ENCODE measurements at places on chromosomes 2 and 18.
A peak's percentile ranks its signal among the peaks of the same experiment; 100 is the strongest.

DNA sequence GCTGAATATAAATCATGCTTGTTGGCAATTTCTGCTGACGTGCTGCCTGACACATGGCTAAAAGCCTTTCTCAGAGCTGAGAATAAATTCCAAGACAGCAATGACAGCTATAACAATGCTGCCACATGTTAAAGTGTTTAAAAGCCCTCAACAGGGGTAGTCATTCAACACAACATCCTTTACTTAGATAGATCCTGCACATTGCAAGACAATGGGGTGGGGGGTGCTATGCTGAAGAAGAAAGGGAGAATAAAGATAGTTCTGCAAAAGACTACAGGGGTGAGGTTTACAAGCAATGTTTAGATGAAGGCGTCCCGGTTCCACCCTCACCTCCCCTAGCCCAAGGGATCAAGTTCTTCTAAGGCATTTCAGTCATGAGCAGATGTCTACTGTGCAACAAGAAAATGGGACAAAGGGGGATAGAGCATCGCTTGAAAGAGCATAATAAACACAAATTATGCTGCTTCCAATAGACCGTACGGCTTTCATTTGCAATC lies 291.0 kb upstream of the ACVR2A start:
- DNase-seq, result no peak

- no peak for DNase-seq
Measured at GRCh38 chr2:209636076-209636475, 135.6 kb upstream of the UNC80 start.

- DNase-seq, result no peak
Measured at GRCh38 chr2:238285653-238286082, 2.7 kb downstream of the PER2 start.

- DNase-seq, result no peak
Measured at GRCh38 chr2:18976168-18976961, 382.1 kb downstream of the OSR1 start.

DNA sequence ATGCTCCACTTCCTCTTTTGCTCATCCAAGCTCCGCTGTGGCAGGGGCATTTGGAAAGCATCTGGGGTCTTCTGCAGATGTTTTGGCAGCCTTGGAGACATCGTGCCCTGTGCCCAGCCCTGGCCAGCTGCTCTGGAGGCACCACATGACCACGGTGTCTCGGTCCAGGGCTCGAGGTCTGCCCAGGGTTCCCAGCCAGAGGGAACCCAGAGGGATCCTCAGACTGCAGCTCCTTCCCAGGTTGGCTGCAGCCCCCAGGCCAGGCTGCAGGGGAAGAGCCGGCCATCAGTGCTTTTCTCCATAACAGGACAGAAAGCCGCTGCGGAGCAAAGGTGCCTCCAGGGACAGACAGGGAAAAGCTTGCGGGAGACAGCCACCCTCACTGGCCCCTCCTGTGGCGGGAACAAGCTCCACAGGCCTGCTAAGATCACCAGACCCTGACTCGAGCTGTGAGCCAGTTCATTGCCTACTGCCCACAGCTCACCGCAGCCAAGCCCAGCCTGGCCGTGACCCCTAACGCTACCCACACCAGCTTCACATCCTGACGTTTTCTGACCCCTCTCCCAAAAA lies 74.7 kb downstream of the SMAD7 start:
- no peak for DNase-seq

DNA sequence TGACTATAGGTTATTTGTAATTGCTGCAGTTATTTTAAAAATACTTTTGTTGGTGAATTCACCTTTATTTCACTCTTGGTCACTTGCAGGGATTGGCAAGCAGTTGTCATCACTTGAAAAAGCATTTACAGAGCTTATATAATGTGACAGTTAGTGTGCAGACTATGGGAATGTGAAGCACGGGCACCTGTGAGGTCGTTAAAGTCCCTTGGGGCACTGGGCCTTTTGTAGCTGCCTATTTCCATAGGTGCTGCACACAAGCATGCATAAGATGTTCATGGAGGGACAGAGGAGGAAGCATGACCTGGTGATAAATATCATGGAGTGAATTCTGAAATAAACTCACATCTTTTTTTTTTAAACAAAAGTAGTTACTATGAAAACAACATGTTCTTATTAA lies 124.6 kb downstream of the ATP9B start:
- no peak for DNase-seq

- DNase-seq, result peak; percentile 85
Measured at GRCh38 chr2:118186110-118186857, 98.0 kb downstream of the INSIG2 start.

GRCh38 chr2:215436705-215437565 lies 1.1 kb upstream of the FN1 start:
- DNase-seq, result no peak

DNA sequence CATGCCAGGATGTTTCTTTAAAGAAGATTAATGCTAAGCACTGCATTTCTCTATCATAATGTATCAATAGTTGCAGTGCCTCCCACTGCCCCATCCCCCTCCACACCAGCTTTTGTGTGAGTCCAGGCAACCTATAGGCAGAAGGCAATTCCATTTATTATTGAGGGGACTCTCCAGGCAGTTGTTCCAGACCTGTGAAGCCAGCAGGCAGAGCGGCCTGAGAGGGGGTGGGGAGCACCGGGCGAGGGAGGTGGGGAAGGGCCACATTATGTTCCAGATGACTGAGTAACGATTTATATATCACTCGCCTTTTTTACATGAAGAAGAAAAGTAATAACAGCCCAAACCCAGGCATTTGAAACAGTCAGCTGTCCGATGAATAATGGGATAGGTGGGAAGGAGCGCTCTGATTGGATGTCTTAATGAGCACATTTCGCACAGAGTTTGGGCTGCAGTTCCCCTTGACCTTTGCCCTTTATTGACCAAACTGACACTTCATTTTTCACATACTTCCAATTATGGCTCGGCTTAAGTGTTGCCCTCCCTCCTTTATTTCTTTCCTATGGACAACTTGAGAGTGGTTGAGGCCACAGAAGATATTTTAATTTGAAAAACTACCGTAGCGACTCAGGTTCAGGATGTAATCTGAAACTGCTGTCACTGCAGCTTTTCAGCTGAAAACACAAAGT lies 34.4 kb downstream of the MEIS1 start:
- no peak for DNase-seq

Measured in hematopoietic multipotent progenitor cell treated with erythropoietin and hydrocortisone succinate and interleukin-3 and kit ligand, for 8 days (in vitro differentiated cells).